ENCODE measurements at places on chromosomes 16 and 17.

DNA sequence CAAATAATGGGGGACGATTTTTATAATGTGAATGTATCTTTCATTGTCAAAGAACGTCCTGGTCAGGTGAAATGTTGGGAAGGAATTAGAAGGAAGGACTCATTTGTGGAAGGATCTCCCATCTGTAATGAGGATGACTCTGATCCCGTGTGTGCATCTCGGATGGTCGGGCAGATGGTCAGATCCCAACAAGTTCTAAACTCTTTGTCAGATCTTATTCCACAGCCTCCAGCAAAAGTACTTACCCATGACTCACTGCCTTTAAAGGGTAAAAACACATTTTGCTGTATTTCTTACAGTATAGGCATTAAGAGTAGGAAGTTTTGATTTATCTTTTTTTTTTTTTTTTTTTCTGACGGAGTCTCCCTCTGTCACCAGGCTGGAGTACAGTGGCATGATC lies 539 bp upstream of the KRTAP4-8 start:
- no peak for DNase-seq

DNA sequence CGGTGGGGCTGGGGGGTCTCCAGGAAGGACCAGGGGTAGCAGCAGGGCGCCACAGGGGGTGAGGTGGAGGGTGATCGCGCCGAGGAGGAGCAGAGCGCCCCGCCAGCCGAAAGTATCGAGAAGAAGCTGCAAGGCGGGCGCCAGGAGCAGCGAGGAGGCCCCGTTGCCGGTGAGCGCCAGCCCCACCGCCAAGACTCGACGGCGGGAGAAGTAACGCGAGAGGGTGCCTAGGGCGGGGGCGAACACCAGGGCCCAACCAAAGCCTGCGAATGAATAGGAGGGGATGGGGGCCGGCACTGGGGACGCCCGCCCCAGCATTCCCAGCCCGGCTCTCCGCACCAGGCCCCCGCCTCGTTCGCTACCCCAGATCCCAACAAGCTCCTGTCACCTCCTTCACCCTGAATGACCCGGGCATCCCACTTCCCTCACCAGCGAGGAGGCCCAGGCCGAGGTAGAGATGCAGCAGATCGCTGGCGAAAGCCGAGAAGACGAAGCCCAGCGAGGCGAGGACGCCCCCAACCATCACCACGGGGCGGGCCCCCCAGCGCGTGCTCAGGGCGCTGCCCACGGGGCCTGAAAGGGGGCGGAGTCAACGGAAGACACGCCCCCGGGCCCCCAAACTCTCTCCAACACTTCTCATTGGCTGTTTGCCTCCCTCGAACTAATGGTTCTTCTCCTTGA lies 1.3 kb downstream of the SLC16A11 start:
- no peak for DNase-seq

GRCh38 chr16:54175552-54176375 lies 110.8 kb downstream of the IRX3 start:
- DNase-seq, result no peak

- no peak for DNase-seq
These were observed 15.7 kb downstream of the GJD3 start for GRCh38 chr17:40348562-40349476.

- no peak for DNase-seq
These were observed 529.1 kb downstream of the HS3ST4 start for GRCh38 chr16:26220894-26221293.

DNA sequence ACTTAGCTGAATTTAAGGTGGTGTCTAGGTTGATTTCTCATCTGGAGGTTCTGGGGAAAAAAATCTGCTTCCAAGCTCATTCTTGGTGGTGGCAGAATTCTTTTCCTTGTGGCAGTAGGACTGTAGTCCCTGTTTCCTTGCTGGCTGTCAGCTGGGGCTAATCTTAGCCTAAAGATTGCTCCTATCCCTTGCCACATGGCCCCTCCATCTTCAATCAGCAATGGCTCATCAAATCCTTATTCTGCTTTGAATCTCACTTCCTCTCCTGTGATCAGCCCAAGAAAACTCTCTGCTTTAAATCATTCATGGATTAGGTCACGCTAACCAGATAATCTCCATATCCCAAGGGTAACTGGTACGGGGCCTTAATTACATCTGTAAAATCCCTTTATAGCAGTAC lies 6.6 kb downstream of the FAM20A start:
- no peak for DNase-seq
